ENCODE measurements at places on chromosomes 2 and 18.

DNA sequence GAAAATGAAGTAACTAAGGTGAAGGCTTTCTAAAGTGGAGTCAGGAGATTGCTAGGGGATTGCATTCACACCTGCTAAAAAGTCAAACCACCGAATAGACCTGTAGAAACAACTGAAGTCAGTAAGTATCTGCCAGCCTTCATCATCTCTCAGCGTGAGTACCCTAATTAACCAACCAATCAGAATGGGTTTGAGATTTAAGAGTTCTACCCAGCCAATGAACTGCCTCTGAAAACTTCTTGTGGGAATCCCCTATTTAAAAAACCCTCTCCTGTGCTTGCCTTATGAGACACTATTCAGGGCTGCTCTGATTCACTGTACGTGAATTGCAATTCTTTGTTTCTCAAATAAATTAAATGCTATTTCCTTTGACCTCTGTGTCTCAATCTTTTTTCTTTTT, 3.4 kb upstream of the FAM161A start:
- DNase-seq: no peak

- DNase-seq: no peak
Observed at GRCh38 chr2:240205772-240206171, 65.3 kb upstream of the OTOS start.

- peak; percentile 84 for DNase-seq
Observed at GRCh38 chr2:26330114-26330549, 15.8 kb upstream of the SELENOI start.

DNA sequence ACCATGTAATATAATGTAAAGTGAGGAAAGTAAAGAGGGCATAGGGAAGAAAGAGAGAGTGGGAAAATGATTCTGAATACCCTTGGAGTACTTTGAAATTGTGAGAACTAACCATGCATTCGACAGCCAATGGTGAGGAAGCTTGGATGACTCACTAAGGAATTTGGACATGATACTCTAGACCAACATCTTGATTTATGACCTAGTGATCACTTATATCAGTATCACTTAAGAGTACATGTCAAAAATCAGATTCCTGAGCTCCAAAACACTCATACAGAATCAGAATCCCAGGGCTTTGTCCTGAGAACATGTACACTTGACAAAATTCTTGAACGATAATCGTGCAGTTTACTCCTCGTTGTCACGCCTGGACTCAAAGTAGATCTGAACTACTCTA, 1899.8 kb upstream of the PIK3C3 start:
- no peak for DNase-seq

DNA sequence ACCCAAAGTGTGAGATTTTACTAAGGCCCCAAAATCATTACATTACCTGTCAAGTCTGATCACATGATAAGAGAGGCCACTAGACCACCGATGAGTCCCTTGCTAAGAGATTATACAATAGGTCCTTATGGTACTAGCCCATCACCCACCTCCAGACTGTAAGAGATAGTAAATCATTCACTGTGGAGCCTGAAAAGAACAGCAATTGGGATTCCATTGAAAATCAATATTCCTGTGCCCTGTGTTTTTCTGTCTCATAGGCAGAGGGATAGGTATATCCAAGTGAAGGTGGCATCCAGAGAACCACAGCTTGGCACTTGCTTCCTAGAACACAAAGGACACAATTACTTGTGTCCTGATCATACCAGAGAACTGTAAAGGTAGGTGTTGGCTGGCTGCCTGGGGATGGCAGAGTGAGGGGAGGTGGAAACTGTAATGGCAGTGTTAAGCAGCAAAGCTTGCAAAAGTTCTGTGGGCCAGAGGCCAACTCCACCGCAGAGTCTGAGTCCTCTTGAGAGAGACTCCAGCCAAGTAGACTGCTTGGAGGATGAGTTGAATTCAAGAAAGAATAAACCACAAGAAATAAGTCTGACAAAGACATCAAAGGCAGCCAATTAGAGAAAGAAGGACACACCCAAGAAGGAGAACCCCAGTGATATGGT, 102.0 kb upstream of the PIEZO2 start:
- no peak for DNase-seq

DNA sequence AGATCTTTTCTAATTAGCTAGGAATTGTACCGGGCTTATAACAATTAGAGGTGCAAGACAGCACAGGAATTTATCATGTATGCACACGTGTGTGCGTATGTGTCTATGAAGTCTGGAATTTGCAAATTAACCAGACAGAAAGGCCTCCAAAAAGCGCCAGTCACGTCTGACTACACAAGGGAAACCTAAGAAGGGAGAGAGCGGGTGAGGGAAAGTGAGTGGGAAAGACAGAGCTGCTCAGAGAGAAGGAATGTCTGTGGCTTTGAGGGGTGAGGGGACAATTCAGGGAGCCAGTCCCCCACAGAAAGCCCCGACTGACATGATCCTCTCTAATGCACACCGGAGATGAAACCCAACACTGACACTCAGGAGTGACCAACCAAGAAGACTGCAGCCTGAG, 197.7 kb upstream of the SH3BP4 start:
- no peak for DNase-seq

- DNase-seq: no peak
Observed at GRCh38 chr2:129747500-129748125, 231.9 kb upstream of the RAB6C start.

DNA sequence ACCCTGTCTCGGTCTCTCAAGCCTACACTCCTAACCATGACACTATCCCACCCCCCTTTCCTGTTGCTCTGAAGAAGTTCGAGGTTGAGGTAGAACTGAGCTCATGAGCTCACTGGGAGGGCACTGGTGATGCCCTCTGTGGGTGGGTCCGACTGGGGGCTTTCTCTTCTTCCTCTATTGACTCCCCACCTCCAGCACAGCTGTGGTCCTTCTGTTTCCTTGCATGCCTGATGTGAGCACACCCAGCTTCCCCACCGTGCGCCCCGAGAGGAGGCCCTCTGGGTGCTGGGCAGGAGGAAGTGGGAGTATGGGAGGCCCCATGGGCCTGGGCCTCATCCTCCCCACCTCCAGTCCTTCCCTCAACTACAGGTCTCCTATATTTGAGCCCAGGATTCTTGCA, 20.9 kb downstream of the SPEG start:
- no peak for DNase-seq

DNA sequence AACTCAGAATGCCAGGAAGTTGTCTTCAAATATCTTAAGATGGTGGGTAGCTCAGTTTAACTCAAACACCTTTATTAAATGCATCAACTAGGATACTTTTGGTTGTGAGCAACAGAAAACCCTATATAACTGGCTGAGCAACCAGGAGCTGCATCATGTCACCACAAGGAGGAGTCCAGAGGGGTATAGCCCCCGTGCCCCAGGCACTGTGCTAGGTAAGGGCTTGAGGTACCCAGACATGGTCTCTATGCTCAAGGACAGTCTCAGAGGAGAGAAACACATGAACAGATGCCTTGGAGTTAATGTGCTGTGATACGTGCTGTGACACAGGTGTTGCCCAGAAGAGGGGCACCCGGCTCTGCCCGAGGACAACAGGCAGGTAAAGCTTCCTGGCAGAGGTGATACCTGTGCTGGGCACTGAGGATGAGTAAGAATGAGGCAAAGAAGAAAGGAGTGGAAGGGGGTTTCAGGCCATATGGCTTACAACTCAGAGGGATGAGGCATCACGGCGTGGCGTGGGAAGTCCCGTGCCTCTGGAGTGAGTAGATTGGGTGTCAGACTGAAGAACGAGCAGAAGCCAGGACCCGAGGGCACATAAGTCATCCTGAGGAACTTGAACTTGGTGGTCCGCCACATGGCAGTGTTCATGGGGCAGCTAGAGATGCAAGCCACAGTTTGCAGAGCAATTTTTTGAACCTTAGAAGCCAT, 32.0 kb upstream of the CAB39 start:
- no peak for DNase-seq

- DNase-seq: no peak
Observed at GRCh38 chr2:37904993-37905392, 20.1 kb upstream of the RMDN2 start.

DNA sequence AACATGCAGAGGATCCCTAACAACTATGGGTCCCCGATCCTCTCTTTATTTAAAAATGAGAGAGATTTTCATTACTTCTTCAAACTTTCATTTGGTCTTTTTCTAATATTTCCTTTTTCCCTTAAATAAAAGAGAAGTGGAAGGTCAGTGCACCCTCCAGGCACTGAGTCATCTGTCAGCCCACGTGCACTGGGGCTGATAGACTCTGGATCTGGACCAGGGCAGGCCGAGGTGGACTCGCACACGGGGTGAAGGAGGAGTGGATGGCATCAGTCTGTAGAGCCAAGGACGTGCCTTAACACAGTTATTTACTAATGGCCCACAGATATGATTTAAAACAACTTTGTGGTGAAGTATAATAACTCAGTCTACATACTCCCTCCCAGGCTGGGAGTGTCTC, 214.4 kb upstream of the TMEM200C start:
- no peak for DNase-seq

DNA sequence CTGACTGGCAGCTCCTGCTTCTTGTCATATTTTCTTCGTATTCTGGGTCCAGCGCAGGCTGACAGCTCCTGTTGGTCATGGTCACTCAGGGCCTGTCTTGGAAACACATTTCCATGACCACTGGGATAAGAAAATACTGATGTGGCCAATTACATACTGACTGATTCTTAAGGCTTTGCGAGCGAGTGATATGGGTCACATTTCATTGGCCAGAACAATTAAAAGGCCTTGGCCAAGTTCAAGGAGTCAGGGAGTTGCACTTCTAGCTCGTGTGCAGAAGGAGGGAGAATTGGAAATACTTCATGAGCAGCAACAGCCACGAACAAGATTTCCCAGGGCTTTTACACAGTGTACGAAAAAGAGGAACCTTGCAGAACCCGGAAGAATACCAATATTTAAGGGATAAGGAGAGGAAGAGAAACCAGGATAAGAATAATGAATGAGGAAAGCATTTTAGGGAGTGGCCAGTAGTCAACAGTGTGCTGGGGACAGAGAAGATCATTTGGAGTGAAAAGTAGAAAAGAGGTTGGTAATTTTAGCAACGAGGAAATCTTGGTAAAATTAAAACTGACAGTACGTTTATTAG, 149.5 kb downstream of the ATP9B start:
- DNase-seq: no peak

DNA sequence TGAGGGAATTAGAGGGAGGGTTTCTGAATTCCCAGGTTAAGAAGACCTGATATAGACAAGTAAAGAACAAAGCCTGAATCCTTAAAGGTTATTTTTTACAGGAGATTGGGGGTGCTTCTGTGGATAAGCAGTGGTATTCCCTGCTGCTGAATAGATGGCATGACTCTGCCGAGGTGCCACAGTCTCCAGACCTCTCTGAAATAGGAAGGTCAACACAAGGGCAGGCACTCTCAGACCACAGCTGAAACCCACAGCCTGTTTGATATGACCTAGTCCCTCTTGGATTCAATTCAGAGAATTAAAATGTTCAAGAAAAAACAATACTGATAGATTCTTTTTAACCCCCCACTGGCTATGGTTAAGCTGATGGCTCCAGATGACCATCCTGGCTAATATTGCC, 259.3 kb downstream of the PTGR3 start:
- DNase-seq: no peak

GRCh38 chr2:3278521-3279218, 98.9 kb downstream of the EIPR1 start:
- no peak for DNase-seq

DNA sequence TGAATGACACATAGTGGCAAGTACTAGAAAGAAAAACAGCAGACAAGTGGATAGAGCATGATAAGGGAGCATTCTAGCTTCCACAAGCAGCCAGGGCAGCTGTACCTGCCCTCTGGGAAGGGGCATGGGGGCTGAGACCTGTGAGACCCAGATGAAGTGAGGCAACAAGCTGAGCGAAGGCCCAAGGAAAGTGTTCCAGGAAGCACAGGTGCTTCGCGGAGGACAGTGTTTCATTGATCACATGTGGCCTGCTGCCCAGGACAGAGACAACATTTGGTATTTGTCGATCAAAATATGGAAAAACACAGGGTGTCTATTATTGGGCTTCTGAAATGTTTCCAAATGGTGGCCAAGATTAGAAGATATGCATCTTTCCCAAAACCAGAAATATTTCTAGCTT, 149.1 kb downstream of the ZNF516 start:
- no peak for DNase-seq

GRCh38 chr2:138122891-138123290, 158.6 kb downstream of the HNMT start:
- no peak for DNase-seq

DNA sequence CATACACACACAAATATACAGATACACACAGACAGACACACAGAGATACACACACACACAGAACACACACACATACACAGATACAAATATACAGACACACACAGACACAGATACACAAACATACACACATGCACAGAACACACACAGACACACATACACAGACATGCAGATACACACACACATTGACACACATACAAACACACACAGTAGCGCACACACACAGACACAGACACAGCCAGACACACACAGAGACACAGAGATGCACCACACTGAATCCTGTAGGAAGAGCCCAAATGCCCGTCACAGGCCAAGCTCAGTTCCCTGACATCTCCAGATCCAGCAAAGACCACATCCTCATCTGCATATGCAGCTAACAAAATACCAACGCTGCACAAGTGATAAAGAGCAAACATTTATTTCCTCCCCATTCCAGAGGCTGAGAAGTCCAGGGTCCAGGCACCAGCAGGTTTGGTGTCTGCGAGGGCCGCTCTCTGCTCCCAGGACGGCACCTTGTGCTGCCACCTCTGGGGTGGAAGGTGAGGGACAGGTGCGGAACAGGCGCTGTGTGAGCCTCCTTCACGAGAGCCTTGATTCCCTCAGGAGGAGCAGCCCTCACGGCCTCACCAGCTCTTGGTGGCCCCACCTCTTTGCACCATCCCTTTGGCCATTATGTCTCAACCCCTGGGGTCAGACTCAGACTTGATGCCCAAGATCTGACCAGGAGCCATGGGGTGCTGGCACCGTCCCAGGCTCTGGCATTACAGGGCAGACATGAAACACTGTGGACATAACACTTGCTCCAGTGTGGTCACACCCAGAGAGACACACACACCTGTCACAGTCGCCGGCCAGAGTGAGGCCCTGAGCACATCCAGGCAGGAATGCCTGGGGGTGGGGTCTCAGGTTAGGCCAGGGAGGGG, 108.7 kb downstream of the NDUFA10 start:
- DNase-seq: no peak

DNA sequence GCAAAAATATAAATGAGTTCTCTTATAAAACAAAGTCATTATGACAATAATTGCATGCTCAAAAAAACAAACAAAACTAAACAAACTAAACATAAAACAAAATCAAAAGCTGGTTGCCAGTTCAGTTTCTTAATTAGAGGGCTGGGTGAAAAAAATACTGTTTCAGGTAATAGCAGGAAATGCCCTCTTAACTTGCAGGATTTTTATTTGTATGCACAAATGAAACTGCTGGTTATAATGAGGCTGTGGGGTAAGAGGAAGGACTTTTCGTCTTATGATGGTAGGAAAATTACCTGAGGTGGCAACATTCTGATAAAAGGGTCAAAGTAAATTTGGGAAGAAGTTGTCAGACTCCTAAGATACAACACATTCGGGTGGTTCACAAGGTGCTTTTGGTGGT, 21.5 kb upstream of the CDKL4 start:
- no peak for DNase-seq

GRCh38 chr18:75216212-75216910, 5.8 kb downstream of the TSHZ1 start:
- DNase-seq: no peak

- DNase-seq: peak; percentile 61
Observed at GRCh38 chr18:12934454-12935071, 13.2 kb upstream of the SEH1L start.

GRCh38 chr2:195861821-195862220, 204.8 kb downstream of the SLC39A10 start:
- DNase-seq: no peak

GRCh38 chr2:150476809-150477302, 10.6 kb downstream of the RND3 start:
- no peak for DNase-seq

All from activated CD4-positive, alpha-beta T cell treated with anti-CD3 and anti-CD28 coated beads for 24 hours (primary cell).